ENCODE measurements at places on chromosomes 3 and 15.
A peak's percentile ranks its signal among the peaks of the same experiment; 100 is the strongest.

- DNase-seq: no peak
Observed at GRCh38 chr3:193656445-193656844, 63.4 kb downstream of the OPA1 start.

DNA sequence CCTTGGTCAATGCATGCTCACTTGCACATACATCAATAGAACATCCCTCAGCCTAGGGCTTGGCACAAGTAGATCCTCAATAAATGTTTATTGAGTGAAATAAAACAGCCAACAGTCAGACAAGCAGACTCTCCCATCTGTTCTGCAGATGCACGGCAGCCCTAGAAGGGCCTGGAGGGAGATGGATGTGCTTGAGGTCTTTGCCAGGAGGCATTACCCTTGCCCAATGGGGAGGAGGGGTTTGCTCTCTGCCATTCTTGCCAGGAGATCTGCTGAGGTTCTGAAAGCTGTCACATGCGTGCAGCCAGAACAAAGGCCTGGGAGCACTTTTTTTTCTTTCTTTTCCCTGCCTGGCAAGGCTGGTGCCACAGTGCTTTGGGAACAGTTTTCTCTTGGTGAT lies 349.3 kb upstream of the THRB start:
- peak; percentile 75 for DNase-seq

GRCh38 chr15:25905140-25905539 lies 42.0 kb upstream of the ATP10A start:
- DNase-seq: no peak

DNA sequence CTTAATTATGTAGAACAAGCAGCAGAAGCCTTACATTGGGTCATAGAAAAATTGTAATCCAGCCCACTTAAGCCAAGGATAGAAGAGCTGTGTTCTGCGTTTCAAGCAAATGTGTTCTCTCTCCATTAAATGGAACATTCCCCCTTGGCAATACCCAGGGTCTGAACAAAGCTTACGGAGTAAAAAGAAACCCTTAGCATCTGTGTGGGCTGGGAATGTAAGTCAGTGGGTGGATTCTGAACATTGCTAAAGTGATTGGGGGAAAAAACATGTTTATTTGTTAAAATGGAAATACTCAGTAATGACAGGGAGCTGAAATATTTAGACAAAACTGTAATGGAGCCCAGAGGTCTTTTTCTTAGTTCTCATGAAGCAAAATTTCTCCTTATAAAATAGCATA lies 147.4 kb downstream of the DUT start:
- DNase-seq: no peak

DNA sequence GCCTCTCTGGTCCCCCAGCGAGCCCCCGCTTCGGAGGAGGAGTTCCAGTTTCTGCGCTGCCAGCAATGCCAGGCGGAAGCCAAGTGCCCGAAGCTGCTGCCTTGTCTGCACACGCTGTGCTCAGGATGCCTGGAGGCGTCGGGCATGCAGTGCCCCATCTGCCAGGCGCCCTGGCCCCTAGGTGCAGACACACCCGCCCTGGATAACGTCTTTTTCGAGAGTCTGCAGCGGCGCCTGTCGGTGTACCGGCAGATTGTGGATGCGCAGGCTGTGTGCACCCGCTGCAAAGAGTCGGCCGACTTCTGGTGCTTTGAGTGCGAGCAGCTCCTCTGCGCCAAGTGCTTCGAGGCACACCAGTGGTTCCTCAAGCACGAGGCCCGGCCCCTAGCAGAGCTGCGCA lies 3.5 kb downstream of the PML start:
- DNase-seq: no peak

DNA sequence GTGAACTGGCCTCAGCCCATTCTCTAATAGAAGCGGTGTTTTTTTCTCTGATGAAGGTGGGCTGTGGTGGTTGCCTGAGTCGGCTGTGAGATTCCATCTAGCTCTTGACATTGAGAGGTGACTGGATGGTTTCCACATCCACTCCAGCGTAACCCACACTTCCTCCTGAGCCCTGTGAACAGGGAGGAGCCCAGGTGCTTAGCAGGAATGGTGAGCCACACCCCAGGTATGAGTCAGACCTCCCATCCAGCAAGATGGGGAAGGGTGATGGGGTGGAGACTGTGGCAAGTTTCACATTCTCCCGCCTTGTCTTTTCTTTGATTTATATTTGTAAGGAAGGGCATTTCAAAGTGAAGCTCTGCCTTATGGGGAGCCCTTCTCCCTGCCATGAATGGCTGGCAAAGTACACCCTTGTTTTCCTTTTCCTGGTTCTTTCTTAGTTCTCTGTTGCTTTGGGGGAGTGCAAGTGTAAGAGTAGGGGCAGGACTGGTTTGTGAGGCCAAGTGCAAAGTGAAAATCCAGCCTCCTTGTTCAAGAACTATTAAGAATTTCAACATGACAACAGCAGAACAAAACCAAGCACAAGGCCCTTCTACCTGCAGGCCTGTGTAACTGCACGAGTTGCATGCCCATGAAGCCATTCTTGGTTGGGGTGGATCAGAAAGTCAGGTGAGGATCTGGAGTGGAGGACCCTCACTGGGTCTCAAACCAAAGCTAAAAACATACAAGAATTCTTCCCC lies 4.6 kb upstream of the TPRG1 start:
- no peak for DNase-seq

- no peak for DNase-seq
Observed at GRCh38 chr15:88018869-88019641, 237.5 kb downstream of the NTRK3 start.

GRCh38 chr3:57164217-57164656 lies 916 bp downstream of the IL17RD start:
- peak; percentile 63 for DNase-seq

- DNase-seq: peak; percentile 77
Observed at GRCh38 chr3:134317106-134317947, 56.9 kb downstream of the AMOTL2 start.

GRCh38 chr3:64454179-64454578 lies 228.9 kb upstream of the PRICKLE2 start:
- no peak for DNase-seq

DNA sequence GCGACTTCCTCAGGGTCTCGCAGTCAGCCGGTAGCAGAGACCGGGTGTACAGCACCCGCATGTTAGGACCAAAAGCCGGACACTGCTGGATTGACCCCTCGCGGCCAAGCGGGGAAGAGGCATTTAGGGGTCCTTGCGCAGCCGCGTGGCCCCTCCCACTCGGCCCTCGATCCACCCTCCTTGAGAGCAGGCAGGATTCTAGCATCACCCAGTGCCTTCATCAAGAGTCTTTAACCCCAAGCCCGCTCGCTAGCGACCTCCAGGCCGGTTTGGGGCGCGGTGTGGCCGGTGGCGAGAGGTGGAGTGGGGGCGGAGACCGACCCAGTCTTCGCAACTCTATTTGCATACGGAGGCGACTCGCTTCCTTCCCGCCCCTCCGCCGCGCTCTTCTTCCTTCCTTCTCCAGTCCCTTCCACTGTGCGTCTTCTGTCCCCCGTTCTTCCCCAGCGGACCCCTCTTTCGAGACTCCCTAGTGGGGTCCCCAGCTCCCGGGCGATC lies at the start of gene ST6GAL1:
ST6GAL1 (plus strand) TSS at position 384 of the 498 bp plus-strand sequence. CDS start 112,178 bp downstream, outside the sequence.
- peak; percentile 75 for DNase-seq

- no peak for DNase-seq
Observed at GRCh38 chr15:63344731-63345390, 36.8 kb downstream of the CA12 start.

GRCh38 chr15:36370731-36371112 lies 208.7 kb upstream of the CDIN1 start:
- DNase-seq: no peak

DNA sequence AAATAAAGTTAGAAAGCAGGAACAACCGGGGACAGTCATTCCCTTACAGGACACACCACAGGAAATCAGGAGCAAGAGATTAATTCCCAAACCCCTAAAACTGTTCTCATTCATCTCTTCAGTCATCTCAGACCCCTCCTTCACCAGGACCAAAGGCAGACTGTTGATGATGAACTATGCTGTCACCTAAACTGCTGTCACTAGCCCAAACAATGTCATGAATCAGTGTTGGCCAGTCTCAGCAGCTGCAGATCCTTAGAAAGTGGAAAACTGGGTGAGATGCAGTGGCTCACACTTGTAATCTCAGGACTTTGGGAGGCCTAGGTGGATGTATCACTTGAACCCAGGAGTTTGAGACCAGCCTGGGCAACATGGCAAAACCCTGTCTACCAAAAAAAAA lies 909.6 kb downstream of the ROBO1 start:
- DNase-seq: no peak

DNA sequence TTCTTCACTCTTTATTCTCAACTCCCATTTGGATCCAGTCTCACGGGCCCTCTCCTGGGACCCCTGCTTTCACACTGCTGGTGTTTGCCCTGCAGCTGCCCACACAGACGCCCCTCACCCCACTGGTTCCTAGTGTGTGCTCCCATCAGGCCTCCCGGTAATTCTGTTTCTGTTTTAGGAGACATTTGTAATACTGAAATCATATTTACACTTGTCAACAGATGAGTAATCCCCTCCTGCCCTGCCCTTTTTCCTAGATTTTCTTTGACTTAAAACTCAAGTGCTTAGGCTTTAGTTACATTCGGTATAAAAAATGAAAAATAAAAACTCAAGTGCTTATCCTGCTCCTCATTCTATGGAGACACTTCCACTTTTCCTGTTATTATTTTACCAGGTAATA lies 18.4 kb upstream of the ABTB1 start:
- no peak for DNase-seq

- no peak for DNase-seq
Observed at GRCh38 chr15:58087871-58088270, 22.4 kb upstream of the ALDH1A2 start.

- DNase-seq: no peak
Observed at GRCh38 chr15:71256934-71257664, 141.8 kb downstream of the THSD4 start.

DNA sequence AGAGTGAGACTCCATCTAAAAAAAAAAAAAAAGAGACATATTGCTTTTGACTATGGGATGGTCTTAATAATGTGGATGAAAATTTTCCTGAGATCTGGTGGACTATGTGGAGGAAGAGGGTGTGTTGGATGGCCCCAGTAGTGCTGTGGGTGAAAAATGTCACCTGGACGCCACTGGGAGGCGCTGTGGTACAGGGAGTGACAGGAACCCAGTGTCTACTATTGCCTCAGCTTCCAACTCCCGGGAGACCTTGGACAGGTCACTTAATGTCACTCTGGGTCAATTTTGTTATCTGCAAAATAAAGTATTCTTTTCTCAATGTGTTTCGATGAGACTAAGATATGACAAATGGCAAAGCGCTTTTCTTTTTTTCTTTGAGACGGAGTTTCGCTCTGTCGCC lies 27.7 kb upstream of the DCP1A start:
- peak; percentile 16 for DNase-seq

- DNase-seq: peak; percentile 58
Observed at GRCh38 chr15:60118626-60119025, 114.5 kb downstream of the FOXB1 start.

- no peak for DNase-seq
Observed at GRCh38 chr3:46545818-46546630, 20.1 kb downstream of the LRRC2 start.

- DNase-seq: peak; percentile 48
Observed at GRCh38 chr3:125683067-125683829, 88.0 kb upstream of the OSBPL11 start.

GRCh38 chr3:38640661-38641452 lies 8.6 kb downstream of the SCN5A start:
- DNase-seq: peak; percentile 25

GRCh38 chr3:160049988-160050387 lies 61.4 kb downstream of the IL12A start:
- no peak for DNase-seq

All from brain (organoid and tissue), 16 donors.